Fibroblast of skin of back (primary cell): ENCODE measurements at places on chromosomes 12 and 14.

GRCh38 chr14:92958373-92959188, 35.6 kb downstream of the CHGA start:
- no peak for DNase-seq

GRCh38 chr14:86050072-86050683, 520.2 kb downstream of the FLRT2 start:
- no peak for DNase-seq

DNA sequence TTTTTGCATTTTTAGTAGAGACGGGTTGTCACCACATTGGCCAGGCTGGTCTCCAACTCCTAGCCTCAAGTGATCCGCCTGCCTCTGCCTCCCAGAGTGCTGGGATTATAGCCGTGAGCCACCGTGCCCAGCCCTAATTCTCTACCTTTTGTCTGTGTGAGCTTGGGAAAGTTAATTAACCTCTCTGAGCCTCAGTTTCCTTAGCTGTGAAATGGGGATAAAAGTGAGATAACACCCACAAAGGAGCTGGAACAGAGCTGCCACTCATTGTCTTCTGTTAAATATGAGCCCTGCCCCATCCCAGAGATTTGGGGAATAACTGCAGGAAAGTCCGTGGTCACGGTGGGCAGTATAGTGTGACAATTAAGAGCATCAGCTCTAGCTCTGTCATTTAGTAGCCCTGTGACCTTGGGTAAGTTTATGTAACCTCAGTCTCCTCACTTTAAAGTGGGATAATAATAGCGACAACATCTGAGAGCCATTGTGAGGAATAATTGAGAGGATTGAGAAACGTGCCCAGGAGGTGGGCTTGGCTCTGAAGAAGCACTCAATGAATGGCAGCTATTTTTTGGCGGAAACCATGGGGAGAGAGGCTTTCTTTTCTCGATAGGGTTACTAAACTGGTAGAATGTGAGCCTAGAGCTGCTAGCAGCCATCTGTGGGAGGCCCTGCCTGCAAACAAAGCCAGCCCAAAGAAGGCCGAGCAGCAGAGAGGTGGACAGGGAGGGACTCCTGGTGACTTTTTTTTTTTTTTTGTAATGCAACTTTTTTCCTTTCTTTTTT, 60.8 kb upstream of the MED13L start:
- no peak for DNase-seq

GRCh38 chr12:46523863-46524770, 151.5 kb upstream of the SLC38A2 start:
- peak; percentile 95 for DNase-seq

- DNase-seq: no peak
Observed at GRCh38 chr14:23438101-23438971, 2.9 kb upstream of the MYH7 start.

DNA sequence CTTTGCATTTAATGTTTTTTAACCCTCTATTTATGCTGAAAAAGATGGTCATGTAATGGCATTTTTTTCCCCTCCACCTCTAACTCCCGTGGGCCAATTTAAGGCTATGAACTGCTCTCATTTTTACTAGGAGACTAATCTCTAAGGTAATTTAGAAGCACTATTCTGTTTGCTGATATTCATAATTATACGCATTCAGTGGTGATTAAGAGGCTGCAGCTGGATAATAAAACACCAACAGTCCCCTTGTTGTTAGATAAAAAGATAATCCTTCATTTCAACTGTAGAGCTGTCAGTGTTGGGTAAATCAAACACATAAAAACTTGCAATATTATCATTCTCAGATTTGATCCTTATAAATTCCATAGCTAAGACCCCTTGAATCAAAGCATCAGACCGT, 8.9 kb downstream of the MYO1H start:
- DNase-seq: no peak

GRCh38 chr12:68310370-68310769, 21.8 kb downstream of the MDM1 start:
- peak; percentile 96 for DNase-seq

- no peak for DNase-seq
Observed at GRCh38 chr14:80456209-80456608, 244.9 kb upstream of the DIO2 start.

DNA sequence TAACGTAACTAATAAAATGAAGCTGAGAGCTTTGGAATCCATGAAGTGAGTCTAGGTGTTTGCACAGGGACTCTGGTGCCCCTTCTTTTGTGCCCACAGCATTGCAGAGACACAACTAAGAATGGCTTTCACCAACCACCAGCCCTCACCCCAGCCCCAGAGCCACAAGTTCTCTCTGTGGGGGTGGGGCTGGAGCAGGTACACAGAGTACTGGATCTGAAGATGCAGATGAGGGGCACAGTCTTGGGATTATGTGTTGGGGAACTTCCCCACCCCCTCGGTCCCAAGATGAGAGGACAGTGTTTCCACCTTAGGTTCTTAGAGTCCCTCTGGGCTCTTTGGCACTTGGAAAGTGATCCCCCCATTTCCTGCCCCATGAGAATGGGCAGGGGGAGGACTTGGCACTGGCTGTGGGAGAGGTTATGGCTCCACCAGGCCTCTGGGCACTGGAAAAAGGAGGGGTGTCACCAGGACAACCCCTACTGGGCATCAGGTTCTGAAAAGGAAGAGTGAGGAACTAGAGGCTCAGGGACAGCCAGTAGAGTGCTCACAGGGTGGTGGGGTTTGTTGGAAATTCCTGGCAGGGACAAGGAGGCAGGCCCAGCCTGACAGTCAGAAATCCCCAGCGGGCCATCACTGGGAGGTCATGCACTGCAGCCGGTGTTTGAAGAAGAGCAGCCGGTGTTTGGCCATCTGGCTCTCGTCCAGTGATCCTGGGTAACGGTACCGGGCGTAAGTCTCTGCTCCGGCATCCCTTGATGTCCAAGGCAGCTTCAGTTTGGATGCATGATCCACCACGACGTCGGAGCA, 6.7 kb downstream of the B4GALNT1 start:
- DNase-seq: no peak

GRCh38 chr12:38162708-38163441, 153.7 kb upstream of the ALG10B start:
- no peak for DNase-seq

GRCh38 chr14:63650256-63650952, 8.7 kb upstream of the WDR89 start:
- no peak for DNase-seq

DNA sequence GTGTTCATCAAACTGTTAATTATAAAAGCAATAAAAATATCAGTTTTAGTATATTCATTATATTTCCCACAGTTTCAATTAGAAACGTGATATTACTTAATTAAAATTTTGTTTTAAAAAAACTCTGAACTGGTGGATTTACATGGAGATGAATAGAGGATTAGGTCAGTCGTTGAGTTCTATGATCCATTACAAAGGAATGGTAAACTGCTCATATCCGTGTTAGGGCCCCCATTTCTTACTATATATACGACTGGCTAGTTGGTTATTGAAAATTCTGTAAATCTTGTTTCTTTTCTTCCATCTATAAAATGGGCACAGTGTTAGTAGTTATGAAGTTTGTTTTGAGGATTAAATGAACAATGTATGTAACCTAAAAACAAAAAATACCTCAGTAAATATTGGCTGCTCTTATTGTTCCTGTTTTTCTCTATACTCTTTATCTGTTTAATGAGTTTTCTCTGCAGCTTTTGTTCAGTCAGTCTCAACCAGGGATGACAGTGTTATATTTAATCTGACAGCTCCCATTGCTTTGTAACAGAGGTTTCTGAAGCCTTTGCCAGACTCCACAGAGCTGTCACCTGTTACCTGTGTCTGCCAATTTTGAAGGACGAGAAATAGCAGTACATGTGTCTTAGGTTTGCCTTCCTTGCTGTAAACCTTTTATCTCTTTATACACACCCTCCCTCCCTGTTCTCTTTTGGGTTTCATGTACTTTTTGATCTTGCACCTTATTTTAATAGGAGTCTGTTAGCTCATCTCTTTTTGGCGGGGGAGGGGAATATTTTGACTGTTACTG, 41.5 kb downstream of the FRS2 start:
- peak; percentile 42 for DNase-seq

- DNase-seq: no peak
Observed at GRCh38 chr14:104876251-104876699, 11.2 kb downstream of the CEP170B start.

DNA sequence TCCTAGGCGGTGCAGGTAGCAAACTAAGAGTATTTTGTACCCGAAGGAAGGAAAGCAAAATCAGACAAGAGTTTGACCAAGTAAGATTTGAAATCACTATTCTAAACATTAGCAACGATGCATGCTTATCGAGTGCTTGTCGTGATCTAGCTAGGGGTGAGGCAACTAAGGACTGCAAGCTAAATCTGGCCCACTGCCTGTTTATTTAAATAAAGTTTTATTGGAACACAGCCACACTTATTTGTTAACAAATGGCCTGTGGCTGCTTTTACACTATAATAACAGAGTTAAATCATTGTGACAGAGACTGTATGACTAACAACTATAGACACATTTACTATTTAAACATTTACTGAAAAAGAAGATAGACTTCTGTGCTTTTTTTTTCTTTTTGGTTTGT, 983.6 kb downstream of the VRK1 start:
- no peak for DNase-seq

DNA sequence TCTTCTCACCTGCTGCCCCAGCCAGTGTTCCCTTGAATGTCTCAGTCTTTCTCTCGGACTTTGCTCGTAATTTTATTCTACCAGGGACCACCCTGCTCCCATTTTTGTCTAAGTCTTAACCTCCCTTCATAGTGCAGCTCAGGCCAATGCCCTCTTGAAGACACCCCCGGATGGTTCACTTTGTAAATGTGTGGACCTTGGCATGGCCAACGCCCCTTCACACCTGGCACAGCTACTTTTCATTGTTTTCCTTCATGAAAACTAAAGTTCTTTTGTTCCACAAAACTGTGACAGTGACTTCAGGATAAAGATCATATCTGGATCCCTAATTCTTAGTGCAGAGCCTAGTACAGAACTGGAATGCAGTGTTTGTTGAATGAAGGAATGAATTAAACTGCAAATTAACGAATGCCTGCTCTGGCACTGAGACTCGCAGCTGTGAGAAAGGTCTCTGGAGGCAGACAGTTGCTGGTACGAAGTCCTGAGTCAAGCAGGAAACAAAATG, 3.5 kb upstream of the RNASE4 start:
- no peak for DNase-seq

- peak; percentile 27 for DNase-seq
Observed at GRCh38 chr12:84497819-84498218, 414.8 kb downstream of the SLC6A15 start.

- DNase-seq: no peak
Observed at GRCh38 chr14:94292872-94293577, at the start of gene SERPINA10. SERPINA10 (minus strand) TSS chr14:94293268; CDS start chr14:94290593, 2,675 bp downstream.

- DNase-seq: peak; percentile 9
Observed at GRCh38 chr14:60250257-60251035, 1.4 kb downstream of the PPM1A start.

DNA sequence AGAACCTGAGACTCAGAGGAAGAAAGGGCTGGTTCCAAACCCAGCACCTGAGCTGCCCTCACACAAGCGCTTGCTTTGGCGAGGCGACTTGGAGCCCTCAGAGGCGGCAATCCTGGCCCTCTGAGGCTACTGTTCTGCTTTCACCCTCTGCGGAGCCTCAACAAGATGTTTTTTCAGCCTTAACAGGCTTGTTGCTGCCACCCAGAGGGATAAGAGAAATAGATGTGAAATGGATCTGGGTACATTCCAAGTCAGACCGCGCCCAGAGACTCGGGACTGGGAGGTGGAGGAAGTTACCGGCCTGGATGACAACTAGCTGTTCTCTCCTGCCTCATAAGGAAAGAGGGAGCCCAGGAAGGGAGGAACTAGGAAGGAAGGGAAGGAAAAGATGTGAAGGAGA, 89.6 kb downstream of the TTC7B start:
- peak; percentile 76 for DNase-seq

DNA sequence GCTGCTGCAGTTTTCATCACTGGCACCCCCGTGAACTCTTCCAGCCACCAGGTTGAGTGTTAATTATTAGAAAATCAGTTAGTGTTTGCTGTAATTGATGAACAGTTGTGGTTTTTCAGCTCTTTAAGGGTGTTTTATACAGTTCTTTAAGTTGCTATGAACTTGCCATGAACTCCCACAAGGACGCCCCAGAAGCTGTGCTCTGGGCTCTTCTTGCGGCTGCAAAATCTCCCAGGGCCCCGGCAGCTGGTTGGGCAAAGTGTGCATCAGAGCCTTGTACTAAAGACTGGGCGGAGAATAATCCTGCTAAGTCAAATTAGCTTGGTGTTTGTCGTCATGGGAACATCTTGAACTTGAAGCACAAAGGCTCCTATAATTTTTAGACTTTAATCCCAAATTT, 82.2 kb downstream of the EML1 start:
- DNase-seq: no peak

- peak; percentile 100 for DNase-seq
Observed at GRCh38 chr14:61553730-61554641, 141.3 kb upstream of the HIF1A start.

DNA sequence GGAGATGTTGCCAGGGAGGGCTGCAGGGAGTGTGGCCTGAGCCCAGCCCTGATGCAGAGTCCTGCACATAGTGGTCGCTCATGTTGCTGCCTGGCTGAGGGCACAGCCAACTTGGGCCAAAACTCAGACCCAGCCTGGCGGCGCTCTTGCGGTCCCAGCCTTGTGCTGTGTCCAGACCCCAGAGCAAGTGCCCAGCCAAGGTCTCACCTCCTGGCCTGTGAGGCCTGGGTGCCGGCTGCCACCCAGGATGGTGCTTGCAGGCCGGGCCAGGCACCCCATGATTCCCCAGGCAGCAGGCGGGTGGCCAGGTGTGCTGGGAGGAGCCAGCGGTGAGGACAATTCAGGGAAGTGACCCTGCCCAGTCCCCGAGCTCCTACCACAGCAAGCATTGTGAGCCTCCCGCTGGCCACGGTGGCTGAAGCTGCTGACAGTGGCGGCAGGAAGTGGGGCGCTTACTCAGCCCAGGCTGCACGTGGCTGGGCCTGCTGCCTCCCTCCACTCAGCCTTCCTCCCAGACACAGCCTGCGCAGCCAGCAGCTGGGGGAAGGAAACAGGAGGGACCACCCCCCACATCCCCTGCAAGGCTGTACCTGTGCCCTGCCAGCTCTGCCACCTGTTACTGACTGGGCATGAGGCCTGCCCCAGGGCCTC, 17.7 kb upstream of the PGF start:
- DNase-seq: peak; percentile 65

GRCh38 chr12:109871668-109872314, 8.6 kb downstream of the GLTP start:
- peak; percentile 56 for DNase-seq

GRCh38 chr12:116650585-116651087, 87.2 kb downstream of the SPRING1 start:
- peak; percentile 34 for DNase-seq

DNA sequence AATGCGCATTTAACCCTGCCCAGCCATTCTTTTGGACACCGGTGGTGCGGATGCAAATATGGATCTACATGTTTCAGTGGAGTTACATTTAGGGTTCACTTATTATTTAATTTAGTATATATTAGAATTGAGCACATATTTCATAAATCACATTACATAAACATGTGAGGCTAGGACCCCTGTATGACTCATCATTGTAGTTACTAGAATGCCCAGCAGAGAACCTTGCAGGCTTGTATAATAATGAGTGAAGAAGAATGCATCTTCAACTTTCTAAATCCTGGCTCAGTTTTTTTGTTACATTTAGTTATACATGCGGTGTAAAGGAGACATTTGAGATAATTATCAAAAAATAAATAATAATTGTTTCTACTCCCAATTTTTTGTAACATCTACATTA, 369.0 kb downstream of the ATP23 start:
- DNase-seq: peak; percentile 79

- no peak for DNase-seq
Observed at GRCh38 chr12:6745741-6746525, 7.0 kb downstream of the MLF2 start.
